ENCODE measurements at places on chromosomes 7 and 10. TPM values are rescaled to one million over a fixed set of nuclear protein-coding genes. Genes with fewer than 3 reads are reported as not detected.

VWA2 gene
- total RNA-seq: not detected

GRCh38 chr10:130141460-130141859 is 5.3 kb downstream of the GLRX3 start:
- H3K27me3 ChIP-seq: no peaks in the 10 kb centered on the region
- no peak for DNase-seq
- H3K36me3 ChIP-seq: peaks cover 60% of the 10 kb centered on the region
- H3K4me1 ChIP-seq: peaks cover 15% of the 10 kb centered on the region

DNA sequence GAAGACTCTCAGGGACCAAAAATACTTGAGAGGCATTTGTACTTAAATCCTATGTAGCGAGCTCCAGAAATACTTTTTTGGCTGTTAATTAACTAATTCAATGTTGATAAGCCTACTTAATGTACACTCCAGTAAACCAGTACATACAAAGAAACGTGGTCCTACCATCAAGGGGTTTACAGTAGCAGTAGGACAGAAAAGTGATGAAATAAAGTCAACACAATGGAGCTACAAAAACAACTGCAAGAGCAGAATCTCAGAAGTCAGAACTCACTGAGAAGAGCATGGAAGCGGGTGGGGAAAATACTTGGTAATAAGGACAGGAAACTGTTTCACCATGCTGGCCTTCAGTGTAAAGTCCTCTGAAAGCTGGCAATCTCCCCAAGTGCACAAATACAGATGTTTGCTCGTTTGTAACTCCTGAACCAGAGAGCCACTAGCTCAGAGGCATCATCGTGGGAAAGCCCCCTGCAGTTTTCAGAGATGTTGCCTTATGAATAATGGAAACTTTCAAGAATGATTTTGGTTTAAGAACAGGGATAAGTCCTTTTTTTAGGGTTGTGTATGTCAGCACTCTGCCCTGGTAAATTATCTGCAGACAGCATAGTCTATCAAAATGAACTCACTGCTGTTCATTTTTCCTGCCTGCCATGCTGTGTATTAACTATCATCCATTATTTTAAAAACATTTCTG is 233.2 kb downstream of the SORCS1 start:
- H3K27ac ChIP-seq: no peak overlapping the region
- DNase-seq: no peak
- H3K36me3 ChIP-seq: no peaks in the 10 kb centered on the region
- no peak overlapping the region for H3K4me3 ChIP-seq

GRCh38 chr10:79328737-79329504 is 18.3 kb upstream of the PPIF start:
- no peaks in the 10 kb centered on the region for H3K36me3 ChIP-seq
- no peaks in the 10 kb centered on the region for H3K4me1 ChIP-seq
- no peak for DNase-seq
- no peak overlapping the region for H3K4me3 ChIP-seq
- H3K27ac ChIP-seq: no peak overlapping the region

MACC1 gene
- total RNA-seq: 20.4 TPM

DNA sequence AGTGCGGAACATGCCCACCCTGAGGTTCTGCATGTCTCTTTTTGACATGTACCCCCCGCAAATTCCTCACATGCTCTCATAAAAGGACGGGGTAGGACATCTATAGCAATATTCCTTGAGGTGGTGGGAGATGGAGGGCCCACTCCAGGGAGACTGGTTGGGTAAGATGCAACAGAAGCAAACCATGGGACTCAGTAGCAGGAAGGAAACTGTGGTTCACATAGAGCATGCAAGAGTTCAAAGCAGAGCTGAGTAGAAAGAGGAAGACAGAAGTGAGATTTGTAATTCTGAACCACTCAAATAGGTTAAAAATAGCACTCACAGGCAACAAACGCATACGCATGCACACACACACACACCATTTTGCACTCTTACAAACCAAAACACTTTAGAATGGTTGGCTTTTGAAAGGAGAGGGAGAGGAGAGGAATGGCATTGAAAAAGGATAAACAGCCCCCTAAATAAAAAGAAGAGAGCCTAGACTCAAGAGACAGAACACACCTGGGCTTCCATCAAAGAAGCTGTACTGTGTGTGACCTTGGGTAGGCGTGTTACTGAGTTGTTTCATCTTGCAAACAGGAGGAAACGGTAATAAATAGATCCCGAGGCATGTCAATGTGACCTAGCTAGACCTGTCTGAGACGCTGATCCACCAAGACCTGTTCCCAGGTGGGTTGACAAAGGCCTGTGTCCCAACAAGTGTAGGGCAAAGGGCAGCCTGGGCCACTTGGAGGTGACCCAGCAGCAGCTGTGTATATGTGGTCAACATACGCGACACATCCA is 77.6 kb upstream of the LRRC4 start:
- no peak overlapping the region for H3K4me3 ChIP-seq
- H3K27me3 ChIP-seq: peaks cover 26% of the 10 kb centered on the region
- no peak for DNase-seq

- H3K4me3 ChIP-seq: no peak overlapping the region
- H3K27me3 ChIP-seq: peaks cover 5% of the 10 kb centered on the region
- no peak for DNase-seq
- H3K4me1 ChIP-seq: no peaks in the 10 kb centered on the region
- no peaks in the 10 kb centered on the region for H3K36me3 ChIP-seq
These were observed 920.1 kb upstream of the AUTS2 start for GRCh38 chr7:68678196-68678595.

- no peaks in the 10 kb centered on the region for H3K36me3 ChIP-seq
- no peak for DNase-seq
These were observed 134.1 kb upstream of the GDF10 start for GRCh38 chr10:47165711-47166404.

GRCh38 chr10:70809011-70809611 is 6.6 kb upstream of the SGPL1 start:
- no peak overlapping the region for H3K4me3 ChIP-seq
- no peaks in the 10 kb centered on the region for H3K36me3 ChIP-seq
- peaks cover 4% of the 10 kb centered on the region for H3K4me1 ChIP-seq
- no peaks in the 10 kb centered on the region for H3K27me3 ChIP-seq
- no peak overlapping the region for H3K27ac ChIP-seq

DNA sequence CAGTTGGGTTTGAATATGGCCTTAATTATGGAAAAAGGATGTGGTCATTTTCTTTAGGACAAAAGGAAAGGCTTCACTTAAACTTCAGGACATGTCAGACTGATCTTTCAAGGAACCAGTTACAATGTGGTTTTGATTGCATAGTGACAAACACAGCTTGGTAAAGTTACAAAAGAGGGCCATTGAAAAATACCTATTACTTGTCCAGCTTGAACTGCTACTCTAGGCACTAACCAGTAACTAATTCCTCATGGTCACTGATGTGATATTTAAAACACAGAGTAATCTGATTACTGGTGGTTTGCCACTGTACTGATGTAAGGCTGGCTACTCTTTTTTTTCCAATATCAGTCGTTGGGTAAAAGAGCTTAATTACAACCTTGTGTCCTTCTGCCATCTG is 22.6 kb downstream of the TES start:
- no peak overlapping the region for H3K4me3 ChIP-seq
- H3K27ac ChIP-seq: no peak overlapping the region
- DNase-seq: no peak
- no peaks in the 10 kb centered on the region for H3K27me3 ChIP-seq
- peaks cover 33% of the 10 kb centered on the region for H3K4me1 ChIP-seq
- H3K36me3 ChIP-seq: 0 out of 3 replicates have a peak, but pooled peaks cover 2% of the 10 kb centered on the region

CACNA2D1 gene
- 0.49 TPM for total RNA-seq

AKR1C1 gene
- 75.9 TPM for total RNA-seq

DNA sequence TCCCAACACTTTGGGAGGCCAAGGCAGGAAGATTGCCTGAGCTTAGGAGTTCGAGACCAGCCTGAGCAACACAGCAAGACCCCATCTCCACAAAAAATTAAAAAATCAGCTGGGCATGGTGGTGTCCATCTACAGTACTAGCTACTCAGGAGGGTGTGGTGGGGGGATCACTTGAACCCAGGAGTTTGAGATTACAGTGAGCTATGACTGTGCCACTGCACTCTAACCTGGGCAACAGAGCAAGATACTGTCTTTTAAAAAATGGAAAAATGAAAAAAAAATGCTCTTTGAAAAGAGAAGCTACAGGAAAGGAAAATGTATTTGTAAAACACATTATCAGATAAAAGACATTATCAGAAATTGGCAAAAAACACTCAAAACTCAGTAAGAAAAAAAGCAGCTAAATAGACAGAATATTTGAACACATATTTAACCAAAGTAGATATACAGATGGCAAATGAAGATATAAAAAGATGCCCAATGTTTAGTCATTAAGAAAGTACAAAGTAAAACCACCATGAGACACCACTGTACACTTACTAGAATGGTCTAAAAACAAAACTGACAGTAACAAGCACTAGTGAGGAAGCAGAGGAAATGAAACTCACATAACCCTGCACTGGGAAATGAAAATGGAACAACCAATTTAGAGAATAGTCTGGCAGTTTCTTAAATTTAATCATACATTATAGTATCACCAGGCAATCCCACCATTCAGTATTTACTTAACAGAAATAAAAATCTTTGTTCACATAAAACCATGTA is 40.5 kb downstream of the NRBF2 start:
- H3K27ac ChIP-seq: no peak overlapping the region
- H3K27me3 ChIP-seq: no peaks in the 10 kb centered on the region
- H3K36me3 ChIP-seq: peaks cover 86% of the 10 kb centered on the region
- no peak overlapping the region for H3K4me3 ChIP-seq
- H3K4me1 ChIP-seq: no peaks in the 10 kb centered on the region

MAP3K8 gene
- total RNA-seq: 15.7 TPM

GIMAP7 gene
- 0.42 TPM for total RNA-seq

GRCh38 chr7:118478931-118479330 is 254.4 kb downstream of the ANKRD7 start:
- no peaks in the 10 kb centered on the region for H3K36me3 ChIP-seq

TCAF2 gene
- total RNA-seq: 4.9 TPM

SLC13A1 gene
- 0.04 TPM for total RNA-seq

DGKI gene
- total RNA-seq: not detected

SFTPA1 gene
- total RNA-seq: 5.2 TPM

MRLN gene
- total RNA-seq: not detected

CDHR3 gene
- 0.34 TPM for total RNA-seq

DNA sequence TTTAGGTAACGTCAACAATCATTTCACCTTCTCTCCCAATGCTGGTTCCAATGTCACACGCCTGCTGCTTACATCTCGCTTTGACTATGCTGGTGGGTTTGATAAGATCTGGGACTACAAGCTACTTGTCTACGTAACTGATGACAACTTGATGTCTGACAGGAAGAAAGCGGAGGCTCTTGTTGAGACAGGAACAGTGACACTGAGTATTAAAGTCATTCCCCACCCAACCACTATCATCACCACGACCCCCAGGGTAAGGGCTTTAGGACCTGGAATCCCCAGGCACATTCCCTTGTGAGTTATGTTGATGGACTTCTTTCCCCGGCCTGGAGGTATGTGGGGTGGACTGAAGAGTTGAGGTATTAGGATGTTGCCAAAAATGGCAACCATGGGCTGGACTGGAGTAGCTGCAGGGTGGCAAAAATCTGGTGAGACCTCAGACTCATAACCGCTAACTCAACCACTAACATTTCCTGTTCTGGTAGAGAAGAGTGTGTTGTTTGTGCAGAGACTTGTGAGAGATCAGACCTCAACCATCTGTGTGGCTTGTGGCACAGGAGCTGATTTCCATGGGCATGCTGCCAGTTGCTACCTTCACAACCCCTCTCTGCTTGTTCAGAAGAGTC is 59.2 kb downstream of the CDHR3 start:
- no peak overlapping the region for H3K4me3 ChIP-seq
- no peak for DNase-seq

CRPPA gene
- 9.1 TPM for total RNA-seq

- H3K4me1 ChIP-seq: peaks cover 43% of the 10 kb centered on the region
- no peak overlapping the region for H3K4me3 ChIP-seq
- H3K36me3 ChIP-seq: no peaks in the 10 kb centered on the region
- H3K27ac ChIP-seq: no peak overlapping the region
- DNase-seq: no peak
These were observed 9.6 kb downstream of the GDF10 start for GRCh38 chr10:47309408-47310089.

Measured in K562 (cell line).